Stimulated activated CD4-positive, alpha-beta T cell treated with anti-CD3 and anti-CD28 coated beads, Interleukin-2, amount 100 ng/mL, for 48 hours (primary cell): ENCODE measurements at places on chromosomes 1 and 21.

DNA sequence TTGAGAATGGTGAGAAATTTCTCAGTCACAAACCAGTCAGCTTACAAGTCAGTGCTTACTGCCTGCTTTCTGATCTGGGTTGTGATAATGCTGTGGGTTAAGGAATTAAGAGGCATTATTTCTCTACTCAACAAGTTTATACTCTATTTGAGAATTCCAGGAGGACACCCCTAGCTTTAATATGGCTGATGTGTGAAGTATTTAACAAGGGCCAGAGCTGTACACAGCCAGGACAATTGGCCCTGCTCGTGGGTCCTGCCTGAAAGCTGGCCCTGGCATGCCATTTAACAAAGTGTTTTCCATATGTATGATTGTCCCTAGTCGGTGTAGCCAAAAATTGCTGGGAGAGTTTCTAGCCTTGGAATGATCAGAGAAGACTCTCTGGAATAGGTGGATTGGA lies 43.2 kb downstream of the HHAT start:
- no peak for DNase-seq

- no peak for DNase-seq
Measured at GRCh38 chr1:228358764-228359612, 47.6 kb downstream of the TRIM11 start.

- DNase-seq, result no peak
Measured at GRCh38 chr1:245232931-245233330, 78.1 kb downstream of the KIF26B start.

DNA sequence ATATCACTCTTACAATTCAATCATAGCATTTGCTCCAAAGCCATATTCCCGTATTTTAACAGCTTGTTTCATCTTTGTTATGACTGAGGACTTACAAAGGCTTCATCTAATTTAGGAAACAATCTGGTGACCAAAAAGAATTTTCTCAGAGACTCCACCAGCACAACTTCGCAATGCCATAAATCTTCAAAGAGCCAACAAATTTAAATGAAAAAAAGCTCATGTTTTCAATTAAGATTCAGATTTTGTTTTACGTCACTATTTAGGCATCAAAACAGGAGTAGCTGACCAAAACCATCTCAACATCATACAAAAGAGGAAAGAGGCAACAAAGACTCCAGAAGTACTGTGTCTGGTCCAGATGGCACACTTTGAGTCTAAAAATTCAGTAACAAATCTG lies 373.3 kb downstream of the TTLL7 start:
- no peak for DNase-seq

DNA sequence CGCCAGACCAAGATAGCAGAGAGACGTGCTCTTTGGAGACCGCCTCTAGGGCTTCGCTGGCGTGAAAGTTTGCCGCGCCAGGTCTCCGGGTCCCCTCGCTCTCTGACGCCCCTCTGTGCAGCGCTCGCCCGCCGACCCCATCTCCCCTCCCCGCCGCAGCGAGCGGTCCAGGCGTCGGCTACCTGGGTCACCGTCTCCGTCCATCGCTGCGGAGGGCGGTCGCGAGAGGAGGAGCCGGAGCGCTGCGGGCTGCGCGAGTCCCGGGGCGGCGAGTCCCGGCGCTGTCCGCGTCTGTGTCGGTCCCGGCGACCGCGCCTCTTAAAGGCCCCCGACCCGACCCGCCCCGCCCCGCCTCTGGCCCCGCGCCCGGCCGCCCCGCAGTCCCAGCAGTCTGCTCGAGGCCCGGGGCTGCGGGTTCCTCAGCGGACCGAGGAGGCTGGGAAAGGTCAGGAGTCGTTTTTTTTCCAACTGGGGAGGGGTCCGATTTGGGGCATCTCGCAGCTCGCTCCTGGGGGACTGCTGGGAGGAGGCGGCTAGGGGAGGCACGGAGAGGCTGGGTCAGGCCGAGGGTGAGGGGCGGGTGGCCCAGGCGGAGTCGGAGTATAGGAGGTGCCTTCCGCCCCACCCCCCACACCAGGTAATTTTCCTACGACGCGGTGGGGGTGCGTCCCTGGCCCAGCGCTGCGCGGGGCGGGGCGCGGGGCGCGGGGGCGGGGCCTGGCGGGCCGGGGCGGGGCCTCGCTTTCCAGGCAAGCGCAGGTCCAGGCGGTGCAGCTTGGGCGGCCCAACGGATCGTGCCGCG lies at the start of the genes FBXO2 and FBXO44:
TSS of gene FBXO2 (minus strand) at position 293 of the 802 bp plus-strand sequence. CDS start at position 204, 89 bp downstream.
TSS of gene FBXO44 (plus strand) at position 741 of the 802 bp plus-strand sequence. CDS start 959 bp downstream, outside the sequence.
- peak; percentile 56 for DNase-seq

DNA sequence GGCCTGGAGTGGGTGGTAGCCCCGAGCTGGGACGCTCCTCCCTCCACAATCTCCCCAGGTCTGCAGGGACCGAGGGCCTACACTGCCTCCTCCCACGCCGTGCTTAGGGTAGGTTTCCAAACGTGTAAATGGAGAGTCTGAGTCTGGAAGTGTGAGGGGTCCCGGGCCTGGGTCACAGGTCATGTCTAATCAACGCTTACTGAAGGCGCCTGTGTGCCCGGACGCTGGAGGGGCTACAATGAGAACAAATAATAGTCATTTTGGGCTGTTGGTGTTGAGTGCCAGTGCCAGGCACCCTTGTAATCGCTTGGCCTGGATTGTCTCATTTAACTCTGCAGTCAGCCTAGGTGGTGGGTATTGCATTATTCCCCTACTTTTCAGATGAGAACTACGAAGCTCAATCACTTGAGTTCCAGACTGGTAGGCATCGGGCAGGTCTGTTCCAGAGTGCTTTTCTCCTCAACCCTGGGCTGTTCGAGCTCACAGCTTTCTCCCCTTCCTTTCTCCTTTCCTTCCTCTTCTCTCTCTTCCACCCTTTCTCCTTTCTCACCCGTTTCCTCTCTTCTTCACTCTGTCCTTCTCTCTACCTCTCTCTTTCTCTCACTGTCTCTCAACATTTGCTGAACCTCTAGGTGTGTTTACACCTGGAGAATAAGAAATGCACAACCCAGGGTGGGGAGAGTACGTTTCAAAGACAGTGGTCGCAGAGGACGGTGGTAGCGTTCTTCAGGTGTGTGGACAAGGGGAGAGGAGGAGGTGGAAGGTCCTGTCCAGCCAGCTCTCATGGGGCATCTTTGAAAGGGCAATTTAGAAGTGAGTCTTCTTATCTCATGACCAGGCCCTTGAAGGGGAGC lies 883 bp downstream of the SLC66A1 start:
- no peak for DNase-seq

GRCh38 chr1:156559086-156559796 lies 13.1 kb downstream of the IQGAP3 start:
- DNase-seq, result no peak

DNA sequence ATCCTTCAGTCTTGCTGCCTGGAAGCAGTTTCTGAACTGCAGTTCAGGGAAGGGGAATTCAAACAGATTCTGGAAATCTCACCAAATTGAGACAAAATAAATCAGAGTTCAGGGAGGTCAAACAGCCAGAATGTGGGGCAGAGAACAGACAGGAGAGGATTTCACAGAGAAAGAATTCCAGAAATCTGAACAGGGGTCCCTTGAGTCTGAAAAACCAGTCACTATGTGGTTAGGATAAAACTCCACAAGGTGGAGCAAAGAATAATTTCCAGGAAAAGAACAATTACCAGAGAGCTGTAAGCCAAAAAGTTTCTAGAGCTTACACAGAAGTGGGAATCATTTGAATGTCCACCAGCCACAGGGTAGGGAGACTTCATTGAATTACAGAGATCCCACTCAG lies 84.7 kb downstream of the URB2 start:
- no peak for DNase-seq

GRCh38 chr1:20533635-20534034 lies 18.7 kb upstream of the FAM43B start:
- no peak for DNase-seq

GRCh38 chr1:16162163-16162822 lies 6.4 kb upstream of the EPHA2 start:
- peak; percentile 25 for DNase-seq

GRCh38 chr1:223533708-223534107 lies 131.8 kb downstream of the CAPN8 start:
- no peak for DNase-seq

GRCh38 chr1:240314845-240315801 lies 223.4 kb downstream of the FMN2 start:
- DNase-seq, result no peak

DNA sequence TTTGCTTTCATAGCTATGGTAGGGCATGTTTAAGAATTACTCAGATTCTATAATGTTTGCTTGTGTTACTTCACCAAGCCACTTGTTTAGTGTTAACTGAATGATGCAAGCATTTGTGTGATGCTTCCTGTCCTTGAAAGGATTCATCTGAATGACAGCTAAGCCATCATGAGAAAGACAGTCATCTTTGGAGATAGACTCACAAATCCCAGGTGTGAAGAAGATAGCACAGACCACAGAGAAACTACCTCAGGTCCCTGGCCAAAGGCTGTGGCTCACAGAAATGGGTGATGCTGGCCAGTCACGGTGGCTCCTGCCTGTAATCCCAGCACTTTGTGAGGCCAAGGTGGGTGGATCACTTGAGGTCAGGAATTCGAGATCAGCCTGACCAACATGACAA lies 321.4 kb downstream of the DPYD start:
- no peak for DNase-seq

- DNase-seq, result no peak
Measured at GRCh38 chr21:27206368-27206982, 239.6 kb upstream of the ADAMTS5 start.

GRCh38 chr1:205601205-205601604 lies 30.6 kb downstream of the ELK4 start:
- no peak for DNase-seq

GRCh38 chr21:32978331-32979270 lies 47.1 kb upstream of the OLIG2 start:
- DNase-seq, result no peak

GRCh38 chr1:3677484-3677883 lies 25.2 kb downstream of the TP73 start:
- no peak for DNase-seq

GRCh38 chr21:41137401-41137800 lies 30.6 kb upstream of the BACE2 start:
- DNase-seq, result no peak

DNA sequence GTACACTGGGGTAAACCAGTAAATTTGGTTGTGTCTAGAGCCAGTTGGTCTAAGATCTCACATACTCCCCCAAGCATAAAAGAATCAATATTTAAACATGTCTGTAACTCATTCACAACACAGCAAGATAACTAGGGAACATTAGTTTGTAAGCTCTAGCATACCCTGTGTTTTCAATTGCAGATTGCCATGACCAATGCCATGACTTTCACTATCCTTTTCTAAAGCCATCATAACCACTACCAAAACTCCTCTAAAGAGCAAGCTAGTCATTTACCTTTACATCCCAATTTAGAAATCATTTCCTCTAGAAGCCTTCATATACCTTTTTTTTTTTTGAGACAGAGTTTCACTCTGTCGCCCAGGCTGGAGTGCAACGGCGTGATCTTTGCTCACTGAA lies 56.5 kb upstream of the PLA2G4A start:
- no peak for DNase-seq

- DNase-seq, result peak; percentile 28
Measured at GRCh38 chr1:222654849-222655248, 37.0 kb downstream of the MIA3 start.

DNA sequence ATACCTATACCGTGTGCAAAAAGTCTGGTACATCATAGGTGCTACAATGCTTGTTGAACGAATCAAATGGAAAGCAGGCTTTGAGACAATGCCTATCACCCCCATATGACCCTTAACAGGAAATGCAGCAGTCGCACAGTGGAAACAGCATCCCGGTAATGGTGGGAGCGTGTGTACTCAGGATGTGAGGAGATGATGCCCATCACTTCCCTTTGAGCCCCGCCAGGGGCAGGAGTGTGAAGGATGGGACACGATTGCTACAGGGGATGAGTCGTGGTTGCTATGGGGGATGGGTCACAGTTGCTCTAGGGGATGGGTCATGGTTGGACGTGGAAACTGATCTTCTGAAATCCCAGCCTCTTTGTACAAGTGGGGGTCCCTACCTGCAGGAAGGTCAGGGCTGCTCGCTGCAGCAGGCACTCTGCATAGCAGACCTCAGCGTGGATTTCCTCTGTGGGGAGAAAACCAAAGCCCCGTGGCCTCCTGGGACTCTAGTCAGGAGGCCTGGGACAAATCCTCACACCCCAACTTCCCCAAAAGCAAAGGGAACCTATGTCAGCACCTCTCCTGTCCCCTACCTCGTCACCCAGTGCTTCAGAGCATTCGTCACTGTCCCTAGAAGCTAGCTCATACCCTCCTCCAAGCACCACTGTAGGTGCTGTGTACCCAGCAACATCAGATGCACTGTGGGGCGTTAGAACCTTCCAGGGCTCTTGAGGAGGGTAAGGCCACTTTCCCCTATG lies 19.3 kb downstream of the TTC39A start:
- no peak for DNase-seq

DNA sequence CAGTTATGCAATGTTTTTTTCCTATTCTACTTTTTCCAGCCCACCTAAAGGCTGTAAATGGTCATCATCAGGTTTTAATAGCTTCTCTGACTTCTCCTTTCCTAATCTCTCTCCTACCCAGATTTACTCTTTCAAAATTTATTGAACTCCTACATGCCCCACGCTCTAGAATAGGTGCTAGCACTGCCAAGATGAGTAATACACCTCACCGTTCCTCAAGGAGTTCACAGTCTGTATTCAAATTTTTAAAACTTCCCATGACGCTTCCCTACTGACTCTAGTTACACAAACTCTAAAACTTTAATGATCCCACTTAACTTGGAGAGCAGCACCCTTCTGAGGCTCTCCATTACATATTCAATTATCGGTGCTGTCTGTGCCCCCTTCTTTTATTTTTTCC lies 51.6 kb downstream of the ALG14 start:
- DNase-seq, result no peak

DNA sequence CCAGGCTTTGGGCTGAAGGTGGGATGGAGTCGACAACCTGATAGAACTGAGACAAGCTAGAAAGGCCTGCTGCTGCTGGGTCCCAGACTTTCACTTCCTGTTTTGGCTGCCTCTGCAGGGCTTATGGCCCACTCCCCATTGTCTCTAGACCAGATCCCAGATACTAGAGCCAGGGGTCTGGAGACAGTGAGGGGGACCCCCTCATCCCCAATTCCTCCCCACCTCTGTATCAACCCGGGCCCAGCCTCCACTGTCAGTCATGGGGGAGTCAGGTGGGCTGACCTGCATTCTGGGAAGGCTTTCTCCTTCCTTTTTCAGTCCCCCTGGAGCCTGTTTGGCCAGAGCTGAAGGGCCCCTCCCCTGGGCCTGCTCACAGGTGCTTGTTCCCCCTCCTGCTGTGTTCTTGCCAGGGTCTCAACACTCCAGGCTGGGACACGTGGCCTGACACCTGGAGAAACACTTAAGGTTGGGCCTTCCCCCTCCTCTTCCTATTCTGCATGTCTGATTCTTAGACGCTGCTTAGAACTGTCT lies 18.0 kb upstream of the ETV3L start:
- no peak for DNase-seq

DNA sequence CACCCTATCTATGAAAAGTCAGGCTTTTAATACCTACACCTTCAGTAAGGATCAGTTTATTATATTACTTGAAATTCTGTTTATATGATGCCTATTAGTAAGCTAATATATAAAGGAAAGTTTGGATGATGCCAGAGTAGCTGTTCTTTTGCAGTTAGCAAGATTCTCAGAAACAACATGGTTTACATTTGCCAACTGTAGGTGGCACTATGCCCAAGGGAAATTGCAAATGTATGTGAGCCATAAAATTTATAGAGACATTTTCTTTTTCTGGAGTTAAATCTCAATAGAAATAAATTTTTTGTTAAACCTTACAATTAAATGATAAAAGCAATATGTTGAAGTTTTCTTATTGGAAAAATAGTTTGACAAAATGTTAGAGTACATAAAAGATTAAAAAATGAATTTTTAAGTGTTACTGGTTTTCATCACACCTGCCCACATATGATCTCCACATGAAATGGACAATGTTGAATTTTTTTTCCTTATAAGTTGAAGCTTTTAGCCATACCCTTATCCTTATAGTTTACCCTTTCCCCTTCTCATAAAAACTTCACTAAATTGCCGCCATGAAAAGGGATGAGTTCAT lies 32.1 kb upstream of the EPHX4 start:
- peak; percentile 18 for DNase-seq
